Regular cardiac myocyte (primary cell): ENCODE measurements at places on chromosomes 12 and 14. TPM values are rescaled to one million over a fixed set of nuclear protein-coding genes. Genes with fewer than 3 reads are reported as not detected.

The HOXC11 gene
- not detected in 2 replicates for total RNA-seq

The BATF gene
- total RNA-seq = 1.2 TPM in 1 of 2 replicates, not detected in the other

The C12orf56 gene
- 0.19 and 0.28 TPM in 2 replicates for total RNA-seq

The BBOF1 gene
- total RNA-seq = 5.8 and 9.0 TPM in 2 replicates

The ZC2HC1C gene
- total RNA-seq = 0.85 and 0.96 TPM in 2 replicates

The FAM181A gene
- not detected in 2 replicates for total RNA-seq
